ENCODE measurements at places on chromosomes 5 and 9.
A peak's percentile ranks its signal among the peaks of the same experiment; 100 is the strongest.

- no peak for DNase-seq
Measured at GRCh38 chr5:131256507-131256823, 7.4 kb upstream of the CDC42SE2 start.

DNA sequence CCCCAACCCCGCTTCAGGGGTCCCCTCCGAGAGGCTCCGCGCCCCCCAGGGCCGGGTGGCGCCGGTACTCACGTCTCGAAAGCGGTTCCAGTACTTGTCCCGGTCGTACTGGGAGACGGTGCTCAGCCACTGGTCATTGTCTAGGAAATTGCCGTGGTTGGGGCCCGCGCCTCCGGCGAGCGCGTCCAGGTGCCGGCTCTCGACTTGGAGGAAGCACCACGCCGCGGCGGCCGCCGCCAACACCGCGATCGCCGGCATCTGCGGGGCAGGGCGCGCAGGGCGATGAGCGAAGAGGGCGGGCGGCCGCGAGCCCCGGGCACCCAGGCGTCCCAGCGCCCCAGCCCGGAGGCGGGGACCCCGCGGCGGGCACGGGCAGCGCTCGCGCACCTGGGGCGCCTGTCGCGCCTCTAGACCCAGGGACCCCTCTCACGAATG is 808 bp downstream of the SPOCK1 start:
- no peak for DNase-seq

DNA sequence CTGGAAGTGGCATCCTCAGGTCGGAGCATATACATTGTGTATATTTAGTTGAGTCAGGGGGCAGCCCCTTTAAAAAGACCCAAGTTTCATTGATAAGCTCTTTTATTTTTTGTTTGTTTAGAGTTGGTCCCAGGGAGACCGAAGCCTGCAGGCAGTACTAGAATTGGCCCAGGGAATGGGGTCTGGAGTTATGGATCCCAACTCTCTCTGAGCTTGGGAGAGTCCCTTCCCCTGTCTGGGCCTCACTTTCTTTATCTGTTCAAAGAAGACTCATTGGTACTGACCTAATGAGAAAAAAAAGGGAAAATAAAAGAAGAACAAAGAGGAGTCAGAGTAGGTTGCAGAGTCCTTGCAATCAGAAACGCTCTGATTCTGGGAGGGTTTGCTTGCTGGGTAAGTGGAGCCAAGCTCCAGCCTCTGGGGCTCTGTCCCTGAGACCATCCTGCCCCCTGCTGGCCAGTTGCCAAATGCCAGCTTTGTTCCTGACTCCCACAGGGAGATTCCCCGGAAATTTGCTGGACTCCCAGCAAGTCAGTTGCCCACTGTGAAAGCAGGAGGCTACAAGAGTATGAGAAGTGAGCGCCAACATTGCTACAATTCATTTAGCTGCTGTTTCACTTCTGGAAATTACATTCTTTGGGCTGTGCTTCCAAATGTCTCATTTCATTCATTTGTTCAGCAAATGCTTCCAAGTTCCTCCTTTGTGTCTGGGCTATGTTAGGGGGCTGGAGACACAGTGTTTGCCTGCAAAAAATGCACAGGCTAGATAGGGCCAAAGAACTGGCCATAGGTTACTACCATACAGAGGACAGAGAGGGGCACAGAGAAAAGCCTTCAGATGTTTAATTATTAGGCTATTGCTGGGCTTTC is 156.2 kb downstream of the MELK start:
- DNase-seq, result peak; percentile 56

- DNase-seq, result peak; percentile 2
Measured at GRCh38 chr5:143828710-143829109, 16.7 kb downstream of the HMHB1 start.

GRCh38 chr9:17757816-17758215 is 178.9 kb downstream of the SH3GL2 start:
- no peak for DNase-seq
